ENCODE measurements at places on chromosomes 1 and 21. TPM values are rescaled to one million over a fixed set of nuclear protein-coding genes. Genes with fewer than 3 reads are reported as not detected.

Gene C1orf94
- under 0.01 TPM for total RNA-seq

Gene GJC2
- 1.8 TPM for total RNA-seq

Gene TCP10L
- total RNA-seq, result under 0.01 TPM

Gene DDX20
- total RNA-seq, result 20.5 TPM

Gene DNALI1
- 7.8 TPM for total RNA-seq

Gene TRIM58
- 4.0 TPM for total RNA-seq

Gene WDR3
- total RNA-seq, result 25.0 TPM

Gene RPS6KA1
- 7.0 TPM for total RNA-seq

Gene TRAPPC10
- 13.2 TPM for total RNA-seq

Gene CHRNB2
- under 0.01 TPM for total RNA-seq

Gene TMEM125
- total RNA-seq, result not detected

Gene ITLN2
- not detected for total RNA-seq

Gene FAM78B
- 0.98 TPM for total RNA-seq

Gene CENPL
- 15.8 TPM for total RNA-seq

Gene OVAAL
- total RNA-seq, result not detected

Gene CASQ2
- not detected for total RNA-seq

Gene CYYR1
- not detected for total RNA-seq

Gene TCHH
- total RNA-seq, result under 0.01 TPM

Gene C1orf115
- 0.37 TPM for total RNA-seq

Gene ADAMTS4
- 1.8 TPM for total RNA-seq

Gene ILDR2
- total RNA-seq, result under 0.01 TPM

Gene THAP3
- total RNA-seq, result 19.5 TPM

Gene ZBED6
- total RNA-seq, result 27.2 TPM

Gene CDA
- total RNA-seq, result 2.0 TPM

Gene CHRM3
- not detected for total RNA-seq

Gene CD1E
- not detected for total RNA-seq

Gene LINGO4
- not detected for total RNA-seq

Gene SPATA17
- 0.98 TPM for total RNA-seq

Gene HMGCS2
- total RNA-seq, result not detected

Gene SH2D1B
- total RNA-seq, result under 0.01 TPM

Gene B3GALT5
- not detected for total RNA-seq

Gene LRRC7
- not detected for total RNA-seq

Gene HCRTR1
- not detected for total RNA-seq

Gene SEC16B
- total RNA-seq, result 1.2 TPM

Gene PRKCZ
- 1.8 TPM for total RNA-seq

Gene AMY2B
- 3.3 TPM for total RNA-seq

Gene GBP6
- total RNA-seq, result not detected

Gene TEKT2
- not detected for total RNA-seq

Gene DIRAS3
- total RNA-seq, result 0.78 TPM

Gene MCL1
- total RNA-seq, result 308 TPM

Gene APCS
- not detected for total RNA-seq

Gene PLPP3
- total RNA-seq, result 251 TPM

Gene CASZ1
- under 0.01 TPM for total RNA-seq

Gene CD1B
- total RNA-seq, result not detected

Gene OR6N1
- not detected for total RNA-seq

Gene SPRR1B
- total RNA-seq, result not detected

Gene TFF2
- total RNA-seq, result not detected
